Effector memory CD4-positive, alpha-beta T cell (primary cell): ENCODE measurements at places on chromosomes 16 and 17.

GRCh38 chr17:17938388-17939107 is 33.7 kb downstream of the TOM1L2 start:
- H3K36me3 ChIP-seq, result no peaks in the 10 kb centered on the region
- no peak for DNase-seq
- no peak overlapping the region for H3K4me3 ChIP-seq
- no peaks in the 10 kb centered on the region for H3K27me3 ChIP-seq
- H3K4me1 ChIP-seq, result peaks cover 14% of the 10 kb centered on the region

- no peaks in the 10 kb centered on the region for H3K4me1 ChIP-seq
- H3K36me3 ChIP-seq, result no peaks in the 10 kb centered on the region
- H3K4me3 ChIP-seq, result no peak overlapping the region
- H3K27ac ChIP-seq, result no peak overlapping the region
- peaks cover 3% of the 10 kb centered on the region for H3K27me3 ChIP-seq
These were observed 20.5 kb upstream of the RPTOR start for GRCh38 chr17:80523956-80524712.

DNA sequence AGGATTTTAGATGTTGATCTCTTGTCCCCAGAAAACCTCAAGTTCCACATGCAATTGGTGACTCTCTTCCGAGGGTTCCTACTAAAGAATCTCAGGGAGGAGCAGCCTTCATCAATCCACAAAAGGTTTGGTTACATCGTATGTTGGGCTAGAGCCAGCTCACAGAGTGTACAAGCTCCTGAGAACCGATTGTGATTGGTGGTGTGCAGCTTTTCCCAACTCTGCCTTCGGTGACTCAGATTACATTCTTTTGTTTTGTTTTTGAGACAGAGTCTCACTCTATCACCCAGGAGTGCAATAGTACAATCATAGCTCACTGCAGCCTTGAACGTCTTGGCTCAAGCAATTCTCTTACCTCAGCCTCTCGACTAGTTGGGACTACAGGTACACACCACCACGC is 172.4 kb downstream of the PMP22 start:
- no peaks in the 10 kb centered on the region for H3K36me3 ChIP-seq
- no peak overlapping the region for H3K27ac ChIP-seq
- H3K4me3 ChIP-seq, result no peak overlapping the region
- DNase-seq, result no peak

- H3K4me3 ChIP-seq, result peak overlapping the region; percentile 56
- DNase-seq, result peak; percentile 22
- peaks cover 16% of the 10 kb centered on the region for H3K36me3 ChIP-seq
These were observed 548 bp downstream of the HAGH start for GRCh38 chr16:1825864-1826690.

GRCh38 chr17:36913132-36913531 is 24.1 kb upstream of the LHX1 start:
- H3K27me3 ChIP-seq, result peaks cover 4% of the 10 kb centered on the region
- H3K4me1 ChIP-seq, result no peaks in the 10 kb centered on the region
- no peaks in the 10 kb centered on the region for H3K36me3 ChIP-seq
- no peak overlapping the region for H3K4me3 ChIP-seq
- no peak for DNase-seq

GRCh38 chr17:81003711-81004475 is 12.3 kb downstream of the CHMP6 start:
- H3K27ac ChIP-seq, result no peak overlapping the region
- peaks cover 11% of the 10 kb centered on the region for H3K4me1 ChIP-seq
- peaks cover 13% of the 10 kb centered on the region for H3K36me3 ChIP-seq
- peak overlapping the region; percentile 39 for H3K4me3 ChIP-seq
- no peaks in the 10 kb centered on the region for H3K27me3 ChIP-seq
